ENCODE measurements at places on chromosomes 2 and 18. TPM values are rescaled to one million over a fixed set of nuclear protein-coding genes. Genes with fewer than 3 reads are reported as not detected.

DNA sequence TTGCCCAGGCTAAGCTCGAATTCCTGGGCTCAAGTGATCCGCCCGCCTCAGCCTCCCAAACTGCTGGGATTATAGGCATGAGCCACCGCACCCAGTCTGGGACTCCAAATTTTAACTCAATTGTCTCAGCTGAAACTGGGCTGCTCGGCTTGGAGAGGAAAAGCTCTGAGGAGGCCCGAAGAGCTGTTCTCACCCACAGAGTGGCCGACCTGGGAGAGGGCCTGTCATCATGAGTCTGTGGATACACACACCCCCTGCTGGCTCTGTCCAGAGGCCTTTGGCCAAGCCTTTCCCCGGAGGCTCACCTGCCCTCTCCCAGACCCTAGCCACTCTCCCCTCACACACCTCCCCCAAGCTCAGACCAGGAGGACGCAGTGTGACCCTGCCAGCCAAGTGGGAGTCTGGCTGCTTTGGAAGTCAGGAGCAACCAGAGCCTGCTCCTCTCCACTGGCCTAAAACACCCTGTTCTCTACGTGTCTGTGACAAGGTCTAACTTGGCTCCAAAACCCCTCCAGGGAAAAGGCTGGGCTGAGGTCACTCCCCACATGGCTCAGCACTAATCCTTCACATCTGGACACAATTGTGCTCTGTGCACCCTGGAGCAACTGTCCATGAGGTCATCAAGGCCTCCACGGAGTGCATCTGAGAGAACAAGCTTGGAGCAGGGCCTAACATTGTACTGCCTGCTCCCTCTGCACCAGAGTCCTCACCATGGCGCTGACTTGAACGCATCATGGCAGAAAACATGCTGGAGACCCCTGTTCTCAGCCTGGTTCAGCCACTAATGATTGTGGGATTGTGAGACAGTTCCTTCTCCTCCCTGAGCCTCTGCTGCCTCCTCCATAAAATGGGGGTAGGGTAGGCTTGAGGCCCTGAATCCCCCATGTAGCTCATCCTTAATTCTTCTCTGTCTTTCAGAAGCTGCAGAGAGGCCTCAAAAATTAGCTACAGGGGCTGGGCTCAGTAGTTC is 49.9 kb upstream of the RAB6C start:
- peak; percentile 71 for DNase-seq

DNA sequence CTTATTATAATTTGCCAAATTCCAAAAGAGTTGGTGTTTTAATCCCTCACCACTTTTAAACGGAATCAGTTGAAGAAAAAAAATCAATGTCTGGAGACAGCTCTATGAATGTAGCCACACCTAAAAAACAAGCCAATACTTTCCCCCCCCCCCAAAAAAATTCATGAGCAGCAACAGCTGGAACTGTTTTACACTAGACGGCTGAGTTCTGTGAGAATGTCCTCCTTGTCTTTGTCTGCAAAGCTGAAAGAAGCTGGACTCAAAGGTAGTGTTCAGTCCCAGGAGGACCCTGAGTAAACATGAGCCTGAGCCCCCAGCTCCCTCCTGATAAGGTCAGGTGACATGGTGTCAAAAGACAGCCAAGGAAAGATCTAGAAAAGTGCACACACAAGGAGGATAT is 68.2 kb downstream of the ZNF521 start:
- DNase-seq: no peak

DNA sequence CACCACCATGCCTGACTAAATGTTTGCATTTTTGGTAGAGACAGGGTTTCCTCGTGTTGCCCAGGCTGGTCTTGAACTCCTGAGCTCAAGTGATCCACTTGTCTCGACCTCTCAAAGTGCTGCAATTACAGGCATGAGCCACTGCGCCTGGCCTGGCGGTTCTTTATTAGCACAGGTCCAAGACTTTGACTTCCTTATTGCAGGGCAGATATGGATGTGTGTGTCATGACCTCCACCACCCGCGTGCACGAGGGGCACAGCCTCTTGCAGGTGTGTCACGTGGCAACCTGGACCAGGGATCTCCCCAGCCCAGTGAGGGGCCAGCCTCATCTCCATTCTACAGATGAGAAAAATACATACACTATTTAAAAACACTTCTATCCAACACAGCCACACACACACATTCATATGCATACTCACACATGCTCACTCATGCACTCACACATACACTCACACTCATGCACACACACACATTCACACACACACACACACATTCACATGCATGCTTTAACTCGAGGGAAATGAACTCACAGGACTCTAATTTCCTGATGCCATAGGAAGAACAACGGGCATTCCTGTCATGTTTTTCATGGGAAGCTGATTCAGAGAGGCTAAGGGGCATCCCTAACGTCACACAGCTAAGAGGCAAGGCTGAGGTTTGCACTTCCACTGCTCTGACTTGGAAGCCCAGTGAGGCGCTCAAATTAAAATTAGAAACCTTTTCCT is 38.8 kb downstream of the RRM2 start:
- DNase-seq: no peak

DNA sequence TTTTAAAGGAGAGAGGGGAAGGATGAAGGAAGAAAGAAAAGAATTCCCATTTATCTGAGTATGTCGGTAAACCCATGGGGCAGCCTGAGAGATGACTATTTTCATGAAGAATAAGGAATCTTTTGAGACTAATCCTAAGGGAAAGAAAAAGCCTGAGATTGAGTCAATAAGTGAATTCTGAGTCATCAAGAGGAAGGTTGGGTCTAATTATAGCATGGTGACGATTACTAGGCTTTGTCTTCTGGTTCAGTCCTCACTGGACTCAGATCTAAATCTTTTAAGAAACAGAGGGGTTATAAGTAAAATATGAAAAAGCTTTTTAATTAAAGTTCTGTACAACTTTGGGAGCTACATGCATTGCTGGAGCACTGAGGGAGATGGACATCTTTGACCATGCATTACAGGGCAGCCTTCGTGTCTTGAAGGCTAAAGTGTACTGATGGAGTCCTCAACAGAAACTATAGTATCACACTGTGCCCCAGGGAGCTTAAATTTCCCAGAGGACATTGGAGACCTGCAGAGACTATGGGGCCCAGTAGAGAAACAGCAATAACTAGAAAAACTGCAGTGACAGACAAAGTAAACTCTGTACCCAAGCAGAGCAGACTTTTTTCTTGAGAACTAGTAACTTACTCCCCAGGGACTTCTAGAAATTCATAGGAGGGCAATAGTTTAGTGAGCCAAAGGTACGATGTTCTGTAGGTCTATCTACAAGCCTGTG is 260.9 kb downstream of the RAD51AP2 start:
- no peak for DNase-seq

DNA sequence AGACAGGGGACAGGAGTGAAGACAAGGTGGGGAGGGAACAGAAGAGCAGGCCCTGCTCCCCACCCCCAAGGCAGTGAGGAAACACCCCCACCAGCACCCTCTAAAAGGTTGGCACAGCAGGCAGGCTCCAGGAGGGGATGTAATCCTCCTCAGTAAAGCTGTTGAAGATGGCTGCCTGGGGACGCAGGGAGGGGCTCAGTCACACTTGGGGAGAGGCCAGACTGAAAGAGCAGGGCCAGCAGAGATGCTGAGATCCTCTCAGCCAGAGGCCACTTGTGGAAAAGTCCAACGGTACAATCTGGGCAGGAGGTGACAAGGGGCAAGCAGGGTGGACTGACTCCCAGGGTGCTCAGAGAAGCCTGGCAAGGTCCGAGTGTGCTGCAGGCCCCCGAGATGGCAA is 154.8 kb upstream of the ID2 start:
- no peak for DNase-seq

DNA sequence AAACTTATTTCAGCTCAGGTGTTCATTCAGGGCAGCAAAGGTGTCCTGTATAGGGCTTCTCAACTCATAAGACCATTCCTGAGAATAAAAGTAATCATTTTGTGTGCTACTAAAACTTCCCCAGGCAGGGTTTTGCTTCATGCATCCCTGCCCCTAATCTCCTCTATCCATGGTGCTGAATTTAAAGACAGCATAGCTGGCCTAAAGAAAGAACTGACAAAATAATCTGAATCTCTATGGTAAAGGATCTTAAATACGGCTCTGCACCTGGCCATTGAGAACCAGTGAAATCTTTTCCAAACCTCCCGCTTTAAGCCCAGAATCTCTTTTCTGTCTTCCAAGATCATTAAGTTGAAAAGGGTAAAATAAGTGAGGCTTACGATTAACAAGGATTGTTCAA is 292.1 kb upstream of the KLHL29 start:
- DNase-seq: no peak

- DNase-seq: no peak
Observed at GRCh38 chr18:11162462-11162861, 13.1 kb upstream of the PIEZO2 start.

GRCh38 chr18:36337679-36338402 is 40.3 kb downstream of the FHOD3 start:
- DNase-seq: no peak

GRCh38 chr2:149101818-149102217 is 63.3 kb downstream of the LYPD6B start:
- no peak for DNase-seq

DNA sequence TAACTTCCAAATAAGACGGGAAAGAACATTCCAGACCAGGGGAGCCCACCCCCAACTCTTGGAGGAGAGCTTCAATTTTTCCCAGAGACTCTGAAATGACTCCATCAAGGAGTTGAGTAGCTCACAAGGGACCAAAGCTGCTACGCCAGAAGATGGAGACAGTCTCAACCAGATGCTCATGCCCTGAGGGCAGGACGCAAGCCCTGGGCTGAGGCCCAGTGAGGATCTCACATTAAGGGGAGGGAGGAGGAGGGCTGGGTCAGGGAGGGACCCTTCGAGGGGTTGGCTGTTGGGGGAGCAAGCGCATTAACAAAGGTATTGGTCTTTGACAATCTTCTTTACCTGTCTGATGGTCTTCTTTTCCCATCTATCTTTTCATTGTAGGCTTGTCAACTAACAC is 141.3 kb upstream of the SLC1A4 start:
- no peak for DNase-seq

GRCh38 chr2:65067806-65068553 is 11.8 kb downstream of the CEP68 start:
- DNase-seq: no peak

DNA sequence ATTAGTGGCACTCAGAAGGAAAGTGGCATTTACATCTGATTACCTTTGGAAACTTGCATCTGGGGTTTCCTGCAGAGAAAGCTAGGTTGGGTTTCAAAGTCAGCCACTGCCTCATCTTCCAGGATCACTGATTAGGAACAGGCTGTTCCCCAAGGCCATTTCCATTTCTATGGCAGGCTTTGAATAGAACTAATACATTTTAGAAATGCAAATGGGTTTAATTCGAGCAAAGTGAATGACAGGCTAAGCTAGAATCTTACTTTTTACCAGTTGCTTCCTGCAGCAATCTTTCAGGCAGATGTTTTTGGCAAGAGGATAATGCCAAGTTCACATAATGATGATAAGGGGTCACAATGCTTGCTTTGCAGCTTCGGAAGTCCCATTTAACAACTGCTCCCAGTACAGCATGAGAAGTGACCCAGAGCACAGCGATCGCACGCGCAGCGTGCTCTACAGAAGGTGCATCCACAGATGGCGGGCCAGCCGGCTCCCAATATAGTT is 336.7 kb downstream of the LPIN1 start:
- DNase-seq: no peak

GRCh38 chr2:230318190-230319121 is 8.5 kb upstream of the SP140L start:
- no peak for DNase-seq

GRCh38 chr2:119114266-119114665 is 44.3 kb downstream of the C1QL2 start:
- no peak for DNase-seq

DNA sequence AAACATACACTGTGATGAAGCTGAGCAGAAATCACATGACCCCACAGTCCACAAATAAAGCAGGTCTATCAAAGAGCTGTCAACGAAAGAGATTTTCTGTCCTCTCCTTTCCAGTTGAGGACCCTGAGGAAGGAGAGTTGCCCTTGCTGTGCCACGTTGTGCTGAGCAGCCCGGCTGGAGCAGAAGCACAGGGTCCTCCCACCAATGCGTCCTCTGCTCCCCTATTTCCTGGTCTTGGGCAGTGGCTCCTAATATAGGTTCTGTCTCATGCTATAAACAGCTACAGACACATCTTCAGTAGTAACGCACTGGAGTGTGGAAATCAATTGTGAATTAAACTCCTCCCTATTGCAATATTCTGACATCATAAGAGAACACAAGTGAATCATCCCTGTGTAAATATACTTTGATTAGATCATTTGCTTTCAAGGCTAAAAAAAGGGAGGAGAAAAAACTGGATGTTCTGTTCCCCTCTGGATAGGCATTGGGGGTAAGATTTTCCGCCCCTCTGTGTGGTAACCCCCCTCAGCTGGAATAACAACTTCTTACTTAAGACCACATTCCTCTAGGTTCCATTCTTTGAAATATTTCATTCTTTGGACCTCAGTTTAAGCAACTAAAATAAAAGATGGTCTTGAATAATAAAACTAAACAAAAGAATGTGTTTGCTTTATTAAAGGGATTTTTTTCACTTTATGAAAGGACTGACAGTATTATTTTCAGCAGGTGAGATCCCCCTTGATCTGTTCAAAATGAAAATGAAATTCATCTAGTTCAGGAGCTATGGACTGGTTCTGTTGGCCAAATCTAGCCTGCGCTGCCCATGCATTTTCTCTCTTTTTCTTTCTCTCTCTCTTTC is 8.3 kb upstream of the RHOB start:
- no peak for DNase-seq

SLC30A3 gene
- 5.9 TPM for total RNA-seq

SIX3 gene
- total RNA-seq: not detected

TCF7L1 gene
- total RNA-seq: 7.0 TPM

NAT8 gene
- not detected for total RNA-seq

GPD2 gene
- 14.4 TPM for total RNA-seq
